Endothelial cell of umbilical vein (primary cell): ENCODE measurements at places on chromosomes 6 and 20.

- H3K4me1 ChIP-seq = peaks cover 12% of the 10 kb centered on the region
- no peaks in the 10 kb centered on the region for H3K27me3 ChIP-seq
- no peak overlapping the region for H3K27ac ChIP-seq
- no peaks in the 10 kb centered on the region for H3K36me3 ChIP-seq
- no peak overlapping the region for H3K4me3 ChIP-seq
Measured at GRCh38 chr20:6471871-6472270, 295.6 kb upstream of the BMP2 start.

DNA sequence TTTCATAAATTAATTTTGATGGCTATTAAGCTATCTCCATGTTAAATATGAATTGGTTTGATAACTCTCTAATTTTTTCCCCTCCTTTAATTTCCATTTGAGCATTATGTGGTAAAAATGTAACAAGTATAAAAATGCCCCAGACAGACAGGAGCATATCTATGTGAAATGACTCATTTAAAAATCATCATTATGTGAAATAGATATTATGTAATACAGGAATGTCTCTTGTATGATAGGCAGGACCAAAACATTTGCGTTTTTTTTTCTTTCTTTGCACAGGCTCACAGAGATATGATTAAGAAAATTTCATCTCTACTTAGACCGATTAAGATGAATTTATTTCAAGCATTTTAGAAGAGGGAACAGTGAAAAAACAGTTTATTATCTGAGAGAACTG lies 95.8 kb downstream of the AKAP7 start:
- no peak overlapping the region for H3K4me3 ChIP-seq
- DNase-seq = no peak
- H3K36me3 ChIP-seq = no peaks in the 10 kb centered on the region
- no peak overlapping the region for H3K27ac ChIP-seq
- no peaks in the 10 kb centered on the region for H3K4me1 ChIP-seq

DNA sequence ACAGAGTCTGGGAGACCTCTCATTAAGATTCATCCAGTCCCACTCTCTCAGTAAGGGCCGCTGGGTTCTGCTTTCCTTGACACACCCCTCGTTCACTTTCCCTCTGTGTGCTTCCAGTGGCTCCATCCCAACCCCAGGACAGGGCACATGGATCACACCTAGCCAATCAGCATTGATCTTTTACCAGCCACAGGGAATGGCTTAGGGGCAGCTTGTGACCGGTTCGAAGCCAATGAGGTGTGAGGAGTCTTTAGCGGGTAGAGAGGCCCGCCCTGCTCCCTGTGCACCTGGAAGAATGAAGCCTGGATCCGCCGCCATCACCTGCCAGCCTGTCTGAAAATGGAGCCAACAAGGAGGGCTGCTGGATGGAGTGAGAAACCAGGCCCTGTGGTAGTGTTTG lies 35.2 kb upstream of the OVOL2 start:
- no peak for DNase-seq
- H3K4me3 ChIP-seq = no peak overlapping the region
- H3K4me1 ChIP-seq = no peaks in the 10 kb centered on the region
- H3K27me3 ChIP-seq = no peaks in the 10 kb centered on the region
- H3K27ac ChIP-seq = no peak overlapping the region

- H3K4me3 ChIP-seq = no peak overlapping the region
- H3K36me3 ChIP-seq = no peaks in the 10 kb centered on the region
- no peaks in the 10 kb centered on the region for H3K4me1 ChIP-seq
- no peak overlapping the region for H3K27ac ChIP-seq
- DNase-seq = no peak
Measured at GRCh38 chr6:96032661-96033060, 16.9 kb downstream of the FUT9 start.

DNA sequence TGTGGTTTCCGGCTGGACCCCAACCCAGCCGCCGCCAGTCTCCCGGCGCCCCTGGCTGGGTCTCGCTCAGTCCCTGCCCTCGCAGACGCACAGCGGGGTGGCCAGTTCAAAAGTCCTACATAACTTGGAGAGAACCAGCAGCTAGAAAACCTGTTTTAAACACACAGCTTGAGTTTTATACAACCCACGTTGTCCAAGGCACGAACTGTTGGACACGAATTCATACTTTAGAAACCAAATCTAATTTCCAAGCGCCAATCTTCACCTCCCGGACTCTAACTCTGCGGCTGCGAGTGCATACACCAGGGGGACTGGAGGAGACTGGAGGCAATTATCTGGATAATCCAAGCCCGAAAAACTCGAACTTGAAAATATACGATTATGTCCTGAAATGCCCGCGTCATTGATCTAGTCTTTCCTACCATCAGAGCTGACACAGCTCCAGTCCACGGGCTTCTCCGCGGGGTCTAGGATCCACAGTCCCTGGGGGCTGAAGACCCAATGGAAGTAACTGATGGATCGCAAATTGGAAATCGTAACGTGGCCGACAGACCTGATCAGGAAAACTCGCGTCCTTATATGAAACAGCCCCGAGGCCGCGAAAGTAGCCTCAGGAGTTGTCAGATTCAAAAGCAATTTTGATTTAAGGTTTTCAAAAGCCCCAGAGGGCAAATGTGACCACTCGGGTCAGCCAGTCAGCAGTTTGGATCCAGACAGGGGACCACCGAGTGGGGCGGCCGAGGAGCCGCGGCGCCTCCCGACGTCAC lies 843 bp upstream of the HEY2 start:
- H3K4me1 ChIP-seq = peaks cover 25% of the 10 kb centered on the region
- H3K4me3 ChIP-seq = peak overlapping the region; percentile 55
- no peaks in the 10 kb centered on the region for H3K36me3 ChIP-seq
- peaks cover 66% of the 10 kb centered on the region for H3K27me3 ChIP-seq
- DNase-seq = peak; percentile 35
- H3K27ac ChIP-seq = peak overlapping the region; percentile 4

DNA sequence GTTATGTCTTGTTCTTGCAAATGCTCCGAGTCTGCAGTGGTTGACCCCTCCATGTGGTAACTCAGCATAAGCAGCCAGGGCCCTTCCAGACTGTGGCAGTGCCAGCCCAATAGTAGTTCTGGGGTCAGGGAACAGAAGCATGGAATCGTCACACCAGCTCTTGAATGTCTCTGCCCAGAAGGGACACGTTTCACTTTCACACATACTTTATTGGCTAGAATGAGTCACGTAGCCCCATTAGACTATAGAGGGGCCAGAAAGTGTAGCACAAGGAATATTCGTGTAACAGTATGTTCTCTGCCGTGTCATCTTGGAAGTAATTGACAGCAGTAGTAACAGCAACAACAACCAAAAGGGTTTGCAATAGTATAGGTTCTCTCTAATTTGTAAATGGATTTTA lies 254.7 kb downstream of the FARS2 start:
- H3K27ac ChIP-seq = no peak overlapping the region
- no peaks in the 10 kb centered on the region for H3K4me1 ChIP-seq
- no peaks in the 10 kb centered on the region for H3K36me3 ChIP-seq
- no peaks in the 10 kb centered on the region for H3K27me3 ChIP-seq
- DNase-seq = no peak

- H3K27me3 ChIP-seq = no peaks in the 10 kb centered on the region
- H3K4me3 ChIP-seq = no peak overlapping the region
- no peak for DNase-seq
- no peaks in the 10 kb centered on the region for H3K36me3 ChIP-seq
- no peaks in the 10 kb centered on the region for H3K4me1 ChIP-seq
Measured at GRCh38 chr20:63086421-63087235, 79.9 kb upstream of the BHLHE23 start.

DNA sequence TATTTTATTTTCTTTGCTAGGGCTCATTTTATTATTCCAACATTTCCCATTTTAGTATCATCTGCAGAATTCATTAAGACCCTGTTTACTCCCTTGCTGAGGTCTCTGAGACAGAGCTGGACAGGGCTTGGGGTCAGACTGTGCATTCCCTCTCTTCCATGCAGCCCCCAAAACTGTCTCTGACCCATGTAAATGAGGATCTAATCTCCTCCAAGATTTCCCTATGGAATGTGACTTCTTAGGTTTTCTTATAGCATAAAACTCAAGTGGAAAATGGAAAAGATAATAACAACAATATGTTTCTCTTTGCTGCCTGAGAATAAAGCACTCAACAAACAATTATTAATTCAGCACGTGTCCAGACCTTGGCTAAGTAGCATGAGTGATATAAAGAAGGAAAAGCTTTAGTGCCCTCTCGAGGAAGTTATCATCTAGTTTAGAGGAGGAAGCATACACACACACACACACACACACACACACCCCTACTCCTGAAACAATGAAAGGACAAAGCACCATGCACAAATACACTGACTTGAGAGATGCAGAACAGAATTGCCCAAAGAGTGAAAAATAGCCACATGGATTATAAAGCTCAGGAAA lies 815.5 kb downstream of the BCKDHB start:
- H3K27me3 ChIP-seq = no peaks in the 10 kb centered on the region
- no peaks in the 10 kb centered on the region for H3K36me3 ChIP-seq
- no peak for DNase-seq
- no peaks in the 10 kb centered on the region for H3K4me1 ChIP-seq

GRCh38 chr6:111703723-111704122 lies 98.0 kb upstream of the TRAF3IP2 start:
- peaks cover 3% of the 10 kb centered on the region for H3K4me1 ChIP-seq
- no peak overlapping the region for H3K4me3 ChIP-seq
- H3K36me3 ChIP-seq = peaks cover 8% of the 10 kb centered on the region
- DNase-seq = no peak

DNA sequence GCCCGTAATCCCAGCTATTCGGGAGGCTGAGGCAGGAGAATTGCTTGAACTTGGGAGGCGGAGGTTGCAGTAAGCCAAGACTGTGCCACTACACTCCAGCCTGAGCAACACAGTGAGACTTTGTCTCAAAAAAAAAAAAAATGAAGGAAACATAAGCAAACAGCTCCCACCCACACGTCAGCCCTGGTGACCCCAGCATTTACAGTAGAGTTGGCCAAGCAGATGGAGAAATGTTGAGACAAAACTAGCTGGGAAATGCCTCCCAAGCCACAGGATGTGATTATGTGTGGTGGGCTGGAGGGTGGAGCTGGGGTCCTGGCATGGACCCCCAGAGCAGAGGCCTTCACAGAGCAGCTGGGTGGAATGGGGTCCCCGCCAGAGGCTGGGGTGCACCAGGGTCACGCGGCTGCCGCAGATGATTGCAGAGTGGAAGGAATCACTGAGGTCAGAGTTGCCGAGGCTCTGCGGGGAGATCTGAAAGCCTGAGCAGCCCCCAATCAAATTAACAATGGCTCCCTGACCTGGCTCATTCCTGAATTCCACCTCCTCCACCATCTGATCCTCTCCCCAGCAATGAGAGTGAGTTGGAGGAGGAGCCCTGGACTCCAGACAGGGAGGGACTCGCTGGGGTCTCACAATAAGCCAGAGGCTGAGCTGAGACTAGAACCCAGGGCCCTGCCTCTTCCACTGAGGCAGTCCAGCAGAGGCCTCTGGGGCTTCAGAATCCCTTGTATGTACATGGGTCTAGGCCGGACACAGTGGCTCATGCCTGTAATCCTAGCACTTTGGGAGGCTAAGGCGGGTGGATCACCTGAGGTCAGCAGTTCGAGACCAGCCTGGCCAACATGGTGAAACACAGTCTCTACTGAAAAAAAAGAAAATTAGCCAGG lies 34.7 kb upstream of the TGM2 start:
- H3K36me3 ChIP-seq = no peaks in the 10 kb centered on the region
- no peaks in the 10 kb centered on the region for H3K27me3 ChIP-seq
- H3K4me3 ChIP-seq = no peak overlapping the region
- H3K4me1 ChIP-seq = no peaks in the 10 kb centered on the region
- no peak for DNase-seq
- no peak overlapping the region for H3K27ac ChIP-seq

DNA sequence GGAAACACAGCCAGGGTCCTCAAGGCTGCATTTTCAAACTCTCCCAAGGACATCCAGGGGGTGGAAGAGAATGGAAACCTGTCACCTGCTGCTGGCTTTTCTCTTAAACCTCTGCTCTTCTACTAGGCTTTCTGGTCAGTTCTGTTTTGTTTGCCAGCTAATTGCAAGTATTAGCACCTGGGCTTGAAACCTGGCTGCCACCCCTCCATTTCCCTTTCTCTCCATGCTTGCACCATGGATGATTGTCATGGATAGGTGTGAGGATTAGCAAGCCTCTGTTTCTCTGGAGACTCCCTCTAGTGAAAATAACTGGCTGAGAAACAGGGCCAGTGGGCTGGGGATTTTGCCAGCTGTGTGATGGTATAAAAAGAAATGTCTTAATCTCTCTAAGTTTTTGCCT lies 33.0 kb upstream of the GPR6 start:
- H3K27ac ChIP-seq = no peak overlapping the region
- H3K4me3 ChIP-seq = no peak overlapping the region
- DNase-seq = no peak
- peaks cover 2% of the 10 kb centered on the region for H3K27me3 ChIP-seq

GRCh38 chr6:80478030-80478429 lies 371.6 kb downstream of the BCKDHB start:
- H3K27ac ChIP-seq = no peak overlapping the region
- no peaks in the 10 kb centered on the region for H3K4me1 ChIP-seq
- no peaks in the 10 kb centered on the region for H3K27me3 ChIP-seq
- H3K36me3 ChIP-seq = no peaks in the 10 kb centered on the region
